H1 (cell line): ENCODE measurements at places on chromosomes 16 and 17. TPM values are rescaled to one million over a fixed set of nuclear protein-coding genes. Genes with fewer than 3 reads are reported as not detected.

- H3K27ac ChIP-seq: no peak overlapping the region
- H3K4me3 ChIP-seq: no peak overlapping the region
- H3K27me3 ChIP-seq: no peaks in the 10 kb centered on the region
- H3K36me3 ChIP-seq: no peaks in the 10 kb centered on the region
- DNase-seq: no peak
- no peaks in the 10 kb centered on the region for H3K4me1 ChIP-seq
These were observed 165.4 kb downstream of the AIPL1 start for GRCh38 chr17:6269478-6269877.

- H3K27me3 ChIP-seq: no peaks in the 10 kb centered on the region
- peaks cover 1% of the 10 kb centered on the region; the same call in 1 of the 2 replicates for H3K4me1 ChIP-seq
- no peak for DNase-seq
- no peak overlapping the region for H3K4me3 ChIP-seq
These were observed 121.9 kb upstream of the TNRC6C start for GRCh38 chr17:77836557-77837041.

The MPP2 gene
- polyA plus RNA-seq: 33.5 and 34.1 TPM in 2 replicates

DNA sequence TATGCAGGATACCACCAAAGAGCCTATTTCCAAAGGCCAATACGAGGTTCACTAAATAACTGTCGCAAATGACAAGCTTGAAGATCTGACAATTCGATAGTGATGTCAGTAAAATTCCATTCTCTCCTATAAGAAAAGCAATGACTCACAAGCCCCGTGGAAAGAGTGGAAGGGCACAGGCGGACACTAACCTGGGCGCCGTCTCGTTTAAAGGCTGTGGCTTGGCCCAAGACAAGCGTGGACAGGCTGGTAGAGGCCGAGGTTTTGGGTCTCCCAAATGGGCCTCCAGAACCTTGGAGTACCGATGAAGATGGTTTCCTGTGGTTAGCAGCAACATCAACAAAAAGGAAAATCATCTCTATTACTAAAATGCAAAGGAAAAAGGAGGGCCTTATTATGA, 16.5 kb upstream of the SLC38A8 start:
- no peak overlapping the region for H3K27ac ChIP-seq
- no peaks in the 10 kb centered on the region for H3K4me1 ChIP-seq
- H3K27me3 ChIP-seq: no peaks in the 10 kb centered on the region
- no peak for DNase-seq
- peaks cover 8% of the 10 kb centered on the region for H3K36me3 ChIP-seq
- no peak overlapping the region for H3K4me3 ChIP-seq

- no peaks in the 10 kb centered on the region for H3K4me1 ChIP-seq
- DNase-seq: no peak
- H3K4me3 ChIP-seq: no peak overlapping the region
- no peaks in the 10 kb centered on the region for H3K27me3 ChIP-seq
These were observed 49.3 kb upstream of the MNT start for GRCh38 chr17:2450016-2450650.

The ADAD2 gene
- polyA plus RNA-seq: 1.2 and 2.3 TPM in 2 replicates

DNA sequence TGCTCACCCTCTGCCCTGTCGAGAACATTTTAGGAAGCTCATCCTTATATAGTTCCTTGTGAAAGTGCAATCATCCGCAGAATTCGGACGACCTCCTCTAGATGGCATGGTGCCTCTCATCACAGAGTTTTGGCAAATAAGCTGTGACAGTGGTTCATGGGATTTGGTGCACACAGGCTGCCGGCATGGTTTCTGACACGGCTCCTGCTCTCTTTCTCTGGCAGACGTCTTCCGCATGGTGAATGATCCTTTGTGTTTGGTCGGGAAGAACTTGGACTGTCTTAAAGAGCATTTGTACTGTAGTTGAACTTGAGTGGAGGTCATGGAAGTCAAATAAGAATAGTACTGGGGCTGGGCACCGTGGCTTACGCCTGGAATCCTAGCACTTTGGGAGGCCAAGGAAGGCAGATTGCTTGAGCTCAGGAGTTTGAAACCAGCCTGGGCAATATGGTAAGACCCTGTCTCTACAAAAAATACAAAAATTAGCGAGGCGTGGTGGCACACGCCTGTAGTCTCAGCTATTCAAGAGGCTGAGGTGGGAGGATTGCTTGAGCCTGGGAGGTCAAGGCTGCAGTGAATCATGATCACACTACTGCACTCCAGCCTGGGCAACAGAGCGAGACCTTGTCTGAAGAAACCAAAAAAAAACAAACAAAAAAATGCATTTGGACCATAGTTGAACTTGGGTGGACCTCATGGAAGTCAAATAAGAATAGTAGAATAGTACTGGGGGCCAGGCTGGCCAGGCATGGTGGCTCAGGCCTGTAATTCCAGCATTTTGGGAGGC, 34.7 kb upstream of the NAT9 start:
- H3K27ac ChIP-seq: no peak overlapping the region
- H3K36me3 ChIP-seq: no peaks in the 10 kb centered on the region
- no peaks in the 10 kb centered on the region; the same call in 1 of the 2 replicates for H3K4me1 ChIP-seq

DNA sequence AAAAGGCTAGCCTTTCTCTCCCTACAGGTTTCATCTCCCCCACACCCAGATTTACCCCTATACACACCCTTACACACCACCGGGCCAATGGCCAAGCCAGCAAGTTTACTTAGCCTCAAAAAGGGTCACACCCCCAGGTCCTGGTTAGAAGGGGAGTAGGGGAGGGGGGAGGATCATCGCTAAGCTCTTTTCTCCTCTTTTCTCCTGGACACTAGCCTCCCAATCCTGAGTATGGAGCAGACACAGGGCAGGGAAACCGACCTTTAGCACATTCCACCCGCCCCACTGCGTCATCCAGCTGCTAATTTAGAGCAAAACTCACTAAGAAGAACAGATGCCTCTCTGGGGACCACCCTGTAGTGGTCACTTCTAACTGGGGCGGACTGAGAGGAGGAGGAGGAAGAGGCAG, 4.4 kb downstream of the ACLY start:
- no peak overlapping the region; the same call in 1 of the 2 replicates for H3K4me3 ChIP-seq
- no peak overlapping the region for H3K27ac ChIP-seq
- peaks cover 4% of the 10 kb centered on the region for H3K4me1 ChIP-seq
- peaks cover 35% of the 10 kb centered on the region for H3K36me3 ChIP-seq
- DNase-seq: no peak

DNA sequence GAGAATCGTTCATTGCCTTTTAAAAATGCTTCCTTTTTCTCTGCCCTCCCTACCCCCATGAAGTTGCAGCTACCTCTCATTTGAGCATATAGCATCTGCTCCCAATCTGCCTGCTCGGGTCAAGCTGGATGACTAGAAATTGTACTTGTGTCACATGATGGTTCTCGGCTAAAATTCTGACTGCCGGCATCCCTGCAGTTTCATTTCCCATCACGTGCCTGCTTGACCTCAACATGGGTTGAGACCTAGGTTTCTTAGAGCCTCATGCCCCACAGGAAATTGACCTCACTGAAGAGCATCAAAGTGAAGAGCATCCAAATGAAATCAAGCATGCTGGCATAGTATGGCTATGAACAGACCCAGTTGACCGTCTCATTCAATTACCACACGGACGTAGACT, 581.6 kb upstream of the PSMD7 start:
- no peak for DNase-seq
- H3K36me3 ChIP-seq: no peaks in the 10 kb centered on the region
- peaks cover 3% of the 10 kb centered on the region; the same call in 1 of the 2 replicates for H3K4me1 ChIP-seq
- no peak overlapping the region for H3K4me3 ChIP-seq
- no peak overlapping the region for H3K27ac ChIP-seq

The SPEM1 gene
- polyA plus RNA-seq: 0.09 TPM in 1 of 2 replicates, not detected in the other
